ENCODE measurements at places on chromosomes 2 and 18. TPM values are rescaled to one million over a fixed set of nuclear protein-coding genes. Genes with fewer than 3 reads are reported as not detected.

RNU2-63P gene
- total RNA-seq = not detected

SNTG2 gene
- not detected for total RNA-seq

EHD3 gene
- total RNA-seq = 22.7 TPM

MAP2 gene
- total RNA-seq = 4.9 TPM

NEB gene
- 0.17 TPM for total RNA-seq

ZNF804A gene
- 3.7 TPM for total RNA-seq

RBM44 gene
- total RNA-seq = under 0.01 TPM

AMER3 gene
- not detected for total RNA-seq

BAZ2B gene
- 8.5 TPM for total RNA-seq

REG3G gene
- not detected for total RNA-seq

OTX1 gene
- 0.17 TPM for total RNA-seq

UGT1A3 gene
- total RNA-seq = not detected

LOXHD1 gene
- total RNA-seq = not detected

RAB6D gene
- not detected for total RNA-seq

VAMP5 gene
- total RNA-seq = 106 TPM

IMP4 gene
- total RNA-seq = 132 TPM

SAG gene
- total RNA-seq = not detected

Data from bronchus fibroblast of lung (primary cell).